ENCODE measurements at places on chromosomes 12 and 14. TPM values are rescaled to one million over a fixed set of nuclear protein-coding genes. Genes with fewer than 3 reads are reported as not detected.

Gene DHRS2
- total RNA-seq, result 0.66 TPM

Gene CATSPERB
- total RNA-seq, result 0.11 TPM

Gene USP44
- total RNA-seq, result 3.3 TPM

Gene NANOG
- total RNA-seq, result not detected

Gene NTF3
- 0.71 TPM for total RNA-seq

Gene CCDC88C
- total RNA-seq, result 4.2 TPM

Gene CARMIL3
- 0.17 TPM for total RNA-seq

Gene TCL1A
- 0.99 TPM for total RNA-seq

Gene TRPV4
- 0.19 TPM for total RNA-seq

Gene FAM186B
- total RNA-seq, result under 0.01 TPM

Gene TMEM120B
- 14.1 TPM for total RNA-seq

Gene DDX54
- total RNA-seq, result 52.7 TPM

Gene SRRM4
- total RNA-seq, result not detected

Gene DDX11
- total RNA-seq, result 11.3 TPM

Gene TAS2R30
- 1.5 TPM for total RNA-seq

Gene KCNC2
- not detected for total RNA-seq

Gene KTN1
- total RNA-seq, result 151 TPM

Gene IL31
- total RNA-seq, result not detected

Gene PIANP
- 1.8 TPM for total RNA-seq

Gene PLEKHH1
- total RNA-seq, result 2.7 TPM

Gene CLEC12A
- 0.26 TPM for total RNA-seq

Gene TEX22
- total RNA-seq, result 0.17 TPM

Gene FMNL3
- 14.6 TPM for total RNA-seq

Gene TTC8
- total RNA-seq, result 16.4 TPM

Gene CAPS2
- total RNA-seq, result 8.0 TPM

Gene PLXNC1
- 6.9 TPM for total RNA-seq

Gene CDKL1
- 17.7 TPM for total RNA-seq

Gene GPR65
- 0.57 TPM for total RNA-seq

Gene ZDHHC22
- total RNA-seq, result 0.13 TPM

Gene YBX3
- total RNA-seq, result 604 TPM

Gene ACSS3
- total RNA-seq, result 5.8 TPM

Gene GPD1
- total RNA-seq, result 0.29 TPM

Gene NAV3
- total RNA-seq, result 4.3 TPM

Gene PRPF39
- total RNA-seq, result 16.9 TPM

Gene PIK3C2G
- 1.2 TPM for total RNA-seq

Gene ARPC3
- total RNA-seq, result 363 TPM

Gene TCL1B
- not detected for total RNA-seq

Gene PLA2G1B
- total RNA-seq, result not detected

Gene LMNTD1
- not detected for total RNA-seq

Gene OVCH1
- total RNA-seq, result 0.78 TPM

Gene TC2N
- 25.2 TPM for total RNA-seq

Gene STK38L
- 84.3 TPM for total RNA-seq

Gene FLVCR2
- total RNA-seq, result 2.5 TPM

Gene TMEM119
- 8.9 TPM for total RNA-seq

Gene OR4K15
- not detected for total RNA-seq

Gene ATXN7L3B
- total RNA-seq, result 22.2 TPM

Gene MYRFL
- not detected for total RNA-seq

Gene TAS2R14
- 1.6 TPM for total RNA-seq

Gene KRT73
- not detected for total RNA-seq

Gene GPR162
- total RNA-seq, result 3.7 TPM

Gene TMEM121
- 3.1 TPM for total RNA-seq

Gene CD163L1
- total RNA-seq, result 2.9 TPM

Gene OAS3
- 9.3 TPM for total RNA-seq

Gene VEZT
- 86.0 TPM for total RNA-seq

Data from esophagus muscularis mucosa (tissue), 4 donors.